Mesothelial cell of epicardium (in vitro differentiated cells): ENCODE measurements at places on chromosomes 2 and 18.

GRCh38 chr2:233288663-233289062, 19.0 kb upstream of the SAG start:
- no peak for DNase-seq

- no peak for DNase-seq
Observed at GRCh38 chr18:9545029-9545428, 69.3 kb downstream of the PPP4R1 start.

DNA sequence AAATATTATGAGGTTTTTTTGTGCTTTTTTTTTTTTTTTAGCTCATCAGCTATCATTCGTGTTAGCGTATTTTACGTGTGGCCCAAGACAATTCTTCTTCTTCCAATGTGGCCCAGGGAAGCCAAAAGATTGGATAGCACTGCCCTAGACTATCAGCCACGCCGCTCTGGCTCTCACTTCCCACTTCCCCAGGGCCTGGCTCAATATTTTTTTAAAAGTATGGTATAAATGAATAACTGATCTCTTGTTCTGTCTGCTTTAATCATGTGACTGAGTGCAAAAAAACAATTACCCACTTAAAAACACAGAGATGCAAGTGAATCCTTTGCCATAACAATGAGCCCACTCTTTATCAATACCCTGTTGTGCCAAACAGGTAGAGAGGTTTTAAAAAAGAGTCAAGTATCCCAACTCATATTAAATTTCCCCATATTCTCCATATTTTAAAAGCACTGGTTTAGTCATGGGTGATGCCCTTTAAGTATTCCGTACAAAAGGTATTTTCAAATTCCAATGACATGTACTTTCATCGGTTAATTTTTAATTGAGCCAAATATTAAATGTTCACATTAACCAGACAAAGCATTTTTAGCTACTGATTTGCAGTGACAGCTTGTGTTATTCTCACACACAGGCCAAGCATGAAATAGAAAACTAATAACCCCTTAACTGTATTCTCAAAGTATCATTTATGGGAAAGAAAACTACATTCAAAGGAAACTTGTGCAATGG, 12.6 kb downstream of the BCL2 start:
- no peak for DNase-seq

DNA sequence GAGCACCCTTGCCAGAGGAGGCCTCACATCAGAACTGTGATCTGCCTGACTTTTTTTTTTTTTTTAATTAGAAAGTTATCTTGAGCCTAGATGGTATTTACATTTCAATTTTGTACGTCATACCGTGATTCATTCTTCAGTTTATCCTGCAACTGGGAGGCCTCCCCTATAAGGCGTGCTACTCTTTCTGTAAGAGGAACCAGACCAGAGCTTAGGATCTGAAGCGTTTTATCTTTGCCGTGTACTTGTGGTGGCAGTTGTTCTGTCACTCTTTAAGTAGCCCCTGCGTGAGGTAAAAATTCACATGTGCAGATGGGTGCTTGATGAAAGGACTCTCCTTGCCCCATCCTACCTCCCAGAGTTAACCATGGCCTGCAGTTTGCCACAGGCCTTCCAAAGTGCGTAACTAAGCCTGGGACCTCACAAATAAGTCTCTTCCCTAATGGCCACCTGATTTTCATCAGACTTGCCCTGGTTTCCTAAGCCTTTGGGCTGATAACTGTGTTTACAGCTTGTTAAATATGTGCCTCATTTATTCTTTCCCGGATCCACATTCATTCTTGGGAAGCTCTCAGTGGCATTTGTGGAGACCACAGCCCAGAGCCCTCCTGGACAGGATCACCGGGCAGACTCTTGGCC, 96.0 kb downstream of the MTCL1 start:
- DNase-seq: no peak

GRCh38 chr18:4125627-4126230, 329.4 kb downstream of the DLGAP1 start:
- no peak for DNase-seq

- no peak for DNase-seq
Observed at GRCh38 chr2:40105593-40105992, 326.5 kb upstream of the THUMPD2 start.

GRCh38 chr2:116269040-116269439, 1545.5 kb upstream of the DDX18 start:
- DNase-seq: no peak

DNA sequence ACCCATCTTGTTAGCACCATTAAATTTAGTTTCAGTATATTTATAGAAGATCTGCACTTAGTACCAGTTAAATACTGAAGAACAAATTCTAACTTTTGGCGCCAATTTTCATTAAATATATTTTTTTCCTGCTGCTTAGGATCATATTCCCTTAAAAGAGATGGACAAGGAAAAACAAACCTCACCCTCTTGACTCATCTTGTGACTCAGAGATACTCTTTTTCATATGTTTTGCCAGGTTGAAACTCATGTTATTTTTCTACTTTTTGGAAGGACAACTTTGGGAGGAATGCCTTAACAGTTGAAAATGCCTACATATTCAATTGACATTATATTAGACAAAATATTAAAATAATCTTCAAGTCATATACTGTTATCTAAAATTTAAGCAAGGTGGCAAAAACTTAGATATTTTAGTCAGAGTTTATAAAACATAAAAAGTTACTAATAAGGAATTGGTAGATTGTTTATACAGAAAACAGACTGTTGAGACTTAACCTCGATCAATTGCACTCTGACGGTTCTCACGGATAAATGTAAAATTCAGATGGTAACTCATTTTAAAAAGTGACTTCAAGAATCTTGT, 36.2 kb downstream of the PNO1 start:
- no peak for DNase-seq

DNA sequence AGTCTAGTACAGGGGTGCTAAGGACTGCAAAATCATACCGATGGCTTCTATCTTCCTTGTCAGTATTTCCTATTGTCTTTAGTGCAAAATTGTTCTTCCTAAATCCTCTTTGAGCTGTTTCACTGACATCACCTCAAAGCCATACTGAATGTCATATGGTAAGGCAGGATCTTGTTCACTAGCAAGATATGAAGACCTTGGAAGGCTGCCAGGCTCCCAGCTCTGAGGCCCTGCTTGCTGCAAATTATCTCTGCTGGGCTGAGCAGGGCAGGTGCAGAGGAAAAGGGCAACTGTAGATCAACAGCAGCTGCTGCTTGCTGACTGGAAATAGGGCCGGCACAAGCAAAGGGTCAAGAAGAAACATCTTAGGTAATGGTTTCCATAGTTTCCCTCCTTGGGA, 58.2 kb downstream of the PMAIP1 start:
- DNase-seq: peak; percentile 74

GRCh38 chr2:145040433-145040832, 520.5 kb upstream of the ZEB2 start:
- no peak for DNase-seq

DNA sequence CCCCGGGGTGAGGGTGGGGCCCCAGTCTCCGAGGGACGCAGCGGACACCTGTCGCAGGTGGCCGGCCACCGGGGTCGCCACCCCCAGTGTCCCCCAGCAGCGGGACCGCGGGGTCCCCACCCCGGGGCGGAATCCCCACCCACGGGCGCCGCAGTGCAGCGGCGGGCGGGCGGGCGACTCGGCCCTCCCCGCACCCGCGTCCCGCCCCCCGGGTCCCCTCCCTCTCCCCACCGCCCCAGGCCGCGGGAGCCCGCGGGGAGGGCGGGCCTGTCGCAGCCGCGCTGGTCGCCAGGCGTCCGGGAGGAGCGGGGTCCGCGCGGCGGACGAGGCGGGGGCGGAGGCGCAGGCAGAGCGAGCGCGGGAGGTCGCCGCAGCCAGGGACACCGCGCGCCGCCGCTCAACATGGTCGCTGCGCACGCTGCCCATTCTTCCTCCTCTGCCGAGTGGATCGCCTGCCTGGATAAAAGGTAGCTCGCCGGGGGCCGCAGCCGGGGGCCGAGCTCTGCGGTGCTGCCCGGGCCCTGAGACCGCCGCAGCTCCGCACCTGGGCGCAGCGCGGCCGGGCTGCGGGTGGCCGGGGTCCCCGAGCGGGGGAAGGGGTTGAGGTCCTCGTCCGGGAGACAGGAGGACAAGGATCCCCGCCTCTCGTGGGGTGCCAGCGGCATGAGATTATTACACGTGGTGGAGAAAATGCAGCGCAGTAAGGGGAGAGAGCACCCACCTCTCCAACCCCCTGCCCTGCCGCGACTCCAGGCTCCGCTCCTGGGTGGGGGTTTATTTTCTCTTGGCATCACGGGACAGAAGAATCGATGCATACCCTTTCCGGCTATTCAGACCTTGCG, at the start of gene RAPGEF4:
Gene RAPGEF4, plus strand, starts transcription at position 264 of the 842 bp plus-strand sequence. Its CDS starts 139 bp downstream, at position 403.
- DNase-seq: peak; percentile 65

GRCh38 chr2:205889114-205889513, 196.9 kb downstream of the INO80D start:
- DNase-seq: no peak

DNA sequence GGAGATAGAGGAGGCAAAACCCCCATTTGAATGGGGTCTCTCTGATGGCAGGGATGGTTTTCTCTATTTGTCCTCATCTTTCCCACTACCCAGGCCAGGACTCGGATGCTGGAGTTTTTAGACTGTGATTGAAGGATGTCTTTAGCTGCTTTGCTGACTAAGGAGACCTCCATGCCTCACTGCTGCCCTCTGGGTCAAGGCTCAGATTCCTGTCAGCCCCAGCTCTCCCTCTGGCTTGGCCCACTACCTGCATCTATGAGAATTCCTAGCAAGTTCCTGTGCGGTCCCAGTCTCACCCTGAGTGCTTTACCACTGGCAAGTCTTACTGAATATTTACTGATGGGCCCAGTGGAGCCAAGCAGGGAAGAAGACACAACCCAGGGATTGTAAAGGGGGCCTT, 184.0 kb downstream of the CELF4 start:
- no peak for DNase-seq

- DNase-seq: no peak
Observed at GRCh38 chr2:189841019-189841418, 56.8 kb downstream of the PMS1 start.

- no peak for DNase-seq
Observed at GRCh38 chr2:183029219-183029618, 9.0 kb downstream of the NCKAP1 start.

DNA sequence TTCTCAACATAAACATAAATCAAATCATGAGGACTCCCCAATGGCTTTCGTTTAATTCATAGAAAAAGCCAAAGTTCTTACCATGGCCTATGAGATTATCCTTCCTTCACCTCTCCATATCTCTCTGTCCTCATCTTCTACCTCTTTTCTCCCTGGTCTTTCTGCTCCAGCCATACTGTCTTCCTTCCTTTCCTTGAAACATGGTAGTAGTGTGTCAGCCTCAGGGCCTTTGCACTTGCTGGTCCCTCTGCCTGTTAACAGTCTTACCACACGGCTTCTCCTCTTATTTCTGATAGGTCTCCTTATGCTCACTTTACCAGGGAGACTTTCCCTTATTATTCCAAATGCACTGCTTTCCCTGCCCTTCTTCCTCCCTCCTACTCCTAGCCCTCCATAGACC, 25.6 kb downstream of the APOB start:
- no peak for DNase-seq

- no peak for DNase-seq
Observed at GRCh38 chr2:127645395-127646291, at the start of gene GPR17. TSS of gene GPR17 (plus strand) at chr2:127646153. CDS start at chr2:127650736, 4,583 bp downstream.

DNA sequence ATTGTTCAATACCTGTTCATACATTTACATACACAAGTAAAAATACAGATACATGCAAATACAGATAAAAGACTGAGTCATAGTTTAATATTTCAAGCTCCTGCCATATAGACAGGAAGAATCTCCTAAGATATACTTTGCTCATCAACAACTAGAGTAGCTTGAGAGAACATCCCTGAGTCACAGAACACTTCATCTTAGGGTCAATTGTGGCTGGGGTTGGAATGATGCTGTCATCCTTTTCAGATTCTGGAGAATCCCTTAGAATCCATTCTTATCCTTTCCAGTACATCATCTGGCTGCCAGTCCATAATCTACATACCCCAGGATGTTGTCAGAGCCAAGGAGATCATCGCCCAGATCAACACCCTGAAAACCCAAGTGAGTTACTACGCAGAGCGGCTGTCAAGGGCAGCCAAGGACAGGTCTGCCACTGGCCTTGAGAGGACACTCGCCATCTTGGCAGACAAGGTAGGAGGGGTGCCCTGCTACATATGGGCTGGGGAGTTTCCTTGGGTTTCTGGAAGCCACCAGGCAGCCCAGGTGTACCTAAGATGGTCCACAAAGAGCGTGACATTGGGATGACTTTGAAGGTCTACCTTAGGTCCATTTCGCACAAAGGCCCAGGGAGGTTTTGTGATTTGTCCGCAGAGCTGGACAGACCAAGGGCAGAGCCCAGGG, 55.7 kb downstream of the COA5 start:
- DNase-seq: no peak

GRCh38 chr2:176483901-176484568, 214.8 kb downstream of the MTX2 start:
- no peak for DNase-seq

GRCh38 chr2:225821351-225821750, 421.8 kb downstream of the NYAP2 start:
- no peak for DNase-seq

DNA sequence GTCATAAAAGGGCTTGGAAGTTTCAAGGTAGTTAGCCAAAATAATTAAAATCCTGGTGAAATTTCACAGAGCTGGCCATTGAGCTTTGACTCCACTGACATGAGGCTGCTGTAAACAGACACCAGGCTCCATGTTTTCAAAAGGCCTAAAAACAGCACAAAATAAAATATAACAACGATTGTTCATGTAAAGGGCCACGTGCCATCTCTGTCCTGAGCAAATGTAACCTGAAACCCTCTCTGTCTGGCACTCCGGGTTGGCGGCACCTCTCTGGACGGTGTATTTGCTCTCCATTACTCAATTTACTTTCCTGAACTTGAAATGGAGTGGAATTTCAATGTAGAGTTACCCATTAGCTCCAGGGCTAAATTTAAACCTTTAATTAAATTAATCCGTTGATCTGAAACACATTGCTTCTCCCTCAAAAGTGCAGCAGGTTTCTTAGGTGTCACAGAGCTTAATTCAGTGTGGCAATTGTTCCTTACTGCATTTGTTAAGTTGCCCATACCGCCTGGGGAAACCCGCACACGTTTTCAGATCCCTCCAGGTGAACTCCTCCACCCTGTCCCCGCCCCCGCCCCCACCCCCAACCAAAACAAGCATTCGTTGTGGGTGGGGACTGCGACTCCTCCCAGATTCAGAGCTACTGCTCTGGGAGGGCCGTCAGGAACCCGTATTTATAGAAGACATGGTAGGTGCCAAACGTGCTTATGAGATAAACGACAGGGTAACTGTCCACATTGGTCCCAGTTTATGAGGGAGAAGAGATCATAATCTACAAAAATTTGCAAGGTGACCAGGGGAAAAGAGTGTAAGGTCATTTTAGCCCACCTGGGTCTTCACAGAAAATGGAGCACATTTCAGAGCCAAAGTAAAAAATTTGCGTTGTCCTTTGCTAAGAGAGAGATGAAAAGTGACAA, 1.2 kb upstream of the CABLES1 start:
- no peak for DNase-seq
